ENCODE measurements at places on chromosomes 16 and 17. TPM values are rescaled to one million over a fixed set of nuclear protein-coding genes. Genes with fewer than 3 reads are reported as not detected.

GRCh38 chr16:19001788-19002187 lies 18.1 kb downstream of the TMC7 start:
- DNase-seq = no peak

- no peak for DNase-seq
These were observed 1.5 kb downstream of the MINK1 start for GRCh38 chr17:4834681-4835020.

- DNase-seq = no peak
These were observed 2.5 kb upstream of the CLTC start for GRCh38 chr17:59617156-59617732.

- no peak for DNase-seq
These were observed 23.3 kb downstream of the LLGL2 start for GRCh38 chr17:75548813-75549212.

- no peak for DNase-seq
These were observed 20.5 kb downstream of the LASP1 start for GRCh38 chr17:38890410-38890746.

- DNase-seq = no peak
These were observed 37.4 kb downstream of the AXIN2 start for GRCh38 chr17:65523853-65524664.

DNA sequence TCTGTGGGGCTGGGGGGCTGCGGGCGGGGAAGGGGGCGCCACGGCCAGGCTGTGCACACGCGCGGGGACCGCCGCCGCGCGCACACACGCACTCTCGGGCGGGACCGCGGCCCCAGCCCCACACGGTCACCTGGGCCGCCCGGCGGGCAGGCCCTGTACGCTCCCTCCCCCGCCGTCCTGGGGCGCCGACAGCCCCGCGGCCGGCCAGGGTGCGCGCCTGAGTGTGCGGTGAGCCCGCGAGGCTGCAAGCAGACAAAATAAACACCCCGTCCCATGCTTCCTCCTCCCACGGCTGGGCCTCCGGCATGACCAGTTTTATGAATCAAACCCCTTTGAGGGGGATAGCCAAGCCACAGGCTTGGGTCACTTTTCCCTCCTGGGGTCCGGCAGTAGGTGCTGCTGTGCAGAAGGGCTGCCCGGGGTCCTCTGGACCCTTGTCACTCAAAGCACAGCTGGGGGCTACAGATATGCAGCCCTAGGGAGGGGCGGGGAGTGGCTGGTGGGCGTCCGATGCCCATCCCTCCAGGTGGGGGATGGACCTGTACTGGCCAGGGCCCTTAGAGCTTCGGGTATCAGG lies 441 bp downstream of the VASN start:
- no peak for DNase-seq

GRCh38 chr17:75273977-75274708 lies 3.1 kb upstream of the MIF4GD start:
- DNase-seq = no peak

The TEX14 gene
- total RNA-seq = not detected

The WSCD1 gene
- 6.5 TPM for total RNA-seq

The MEOX1 gene
- not detected for total RNA-seq

Measured in endodermal cell (in vitro differentiated cells).